ENCODE measurements at places on chromosomes 1 and 21.

- no peak for DNase-seq
Measured at GRCh38 chr21:38729754-38730379, 75.9 kb upstream of the ETS2 start.

DNA sequence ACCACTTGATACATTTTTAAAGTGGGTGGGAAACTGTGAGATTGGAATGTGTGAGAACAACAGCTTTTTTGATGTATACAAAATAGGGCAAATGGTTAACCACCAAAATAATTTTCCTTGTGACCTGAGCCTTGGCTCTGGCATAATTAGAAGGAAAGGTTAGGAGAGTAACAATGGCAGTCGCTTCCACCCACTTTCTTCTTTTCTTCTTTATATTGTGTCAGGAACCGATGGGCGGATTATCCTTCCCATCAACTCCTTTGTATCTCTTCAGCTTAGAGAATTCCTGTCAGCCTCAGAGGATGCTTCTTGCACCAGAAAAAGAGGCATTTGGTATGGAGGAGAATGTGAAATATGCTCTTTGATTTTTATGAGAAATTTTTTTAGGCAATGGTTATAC is 90.6 kb downstream of the SDCCAG8 start:
- no peak for DNase-seq

- DNase-seq: no peak
Measured at GRCh38 chr1:33036051-33036525, 595 bp downstream of the AK2 start.

DNA sequence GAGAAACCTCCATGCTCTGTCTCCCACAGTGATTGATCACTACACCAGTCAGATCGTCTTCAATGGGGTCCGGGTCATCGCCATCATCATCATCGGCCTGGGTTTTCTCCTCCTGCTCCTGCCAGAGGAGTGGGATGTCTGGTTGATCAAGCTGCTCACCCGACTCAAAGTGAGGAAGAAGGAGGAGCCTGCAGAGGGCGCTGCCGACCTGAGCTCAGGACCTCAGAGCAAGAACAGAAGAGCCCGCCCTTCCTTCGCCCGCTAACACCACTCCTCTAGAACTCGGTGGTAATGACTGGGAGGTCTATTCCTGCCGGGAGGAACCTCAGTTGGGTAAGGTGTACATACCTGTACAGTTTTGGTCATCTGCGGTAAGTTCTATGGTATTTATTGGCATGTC is 50.3 kb upstream of the COA6 start:
- DNase-seq: peak; percentile 44

- DNase-seq: no peak
Measured at GRCh38 chr1:204684571-204685235, 835 bp downstream of the LRRN2 start.

- DNase-seq: no peak
Measured at GRCh38 chr1:40649592-40649930, 15.9 kb downstream of the RIMS3 start.

DNA sequence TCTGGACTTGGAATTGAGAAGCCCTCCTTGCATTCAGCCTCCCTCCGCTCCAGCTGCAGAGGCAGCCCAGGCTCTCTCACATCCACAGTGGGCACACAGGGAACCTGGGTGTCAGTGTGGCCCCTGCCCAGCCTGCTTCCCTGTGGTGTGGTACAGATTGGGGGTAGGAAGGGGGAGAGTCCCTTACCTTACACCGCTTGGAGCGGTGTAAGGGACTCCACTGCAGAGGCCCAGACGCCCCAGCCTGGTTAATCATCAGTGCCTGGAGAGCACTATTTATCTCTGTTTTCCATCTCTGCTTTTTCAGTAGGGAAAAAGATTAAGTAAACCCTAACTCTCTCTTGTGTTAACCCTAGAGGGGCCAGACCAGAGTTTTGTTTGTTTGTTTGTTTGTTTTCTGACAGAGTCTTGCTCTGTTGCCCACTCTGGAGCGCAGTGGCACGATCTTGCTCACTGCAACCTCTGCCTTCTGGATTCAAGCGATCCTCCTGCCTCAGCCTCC is 803 bp upstream of the RHBG start:
- DNase-seq: no peak

GRCh38 chr1:145730900-145731299 is 11.6 kb downstream of the CD160 start:
- no peak for DNase-seq

- no peak for DNase-seq
Measured at GRCh38 chr1:164767752-164768402, 208.9 kb downstream of the PBX1 start.

- no peak for DNase-seq
Measured at GRCh38 chr21:30962013-30962412, 76.3 kb downstream of the KRTAP19-8 start.

DNA sequence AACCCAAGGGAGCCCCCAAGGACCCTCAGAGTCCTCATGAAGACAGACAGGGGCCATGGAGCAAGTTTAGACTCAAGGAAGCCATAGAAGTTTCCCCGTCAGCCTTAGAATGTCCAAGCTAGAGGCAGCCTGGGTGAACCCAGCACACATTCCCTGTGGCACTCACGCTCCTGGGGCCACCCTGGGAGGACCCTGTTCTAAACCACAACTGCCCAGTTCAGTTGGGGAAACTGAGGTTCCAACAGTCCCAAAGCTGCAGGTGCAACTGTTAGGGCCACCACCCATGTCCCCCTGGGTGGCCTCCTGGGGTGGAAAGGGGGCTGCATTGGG is 9.3 kb downstream of the WNT3A start:
- DNase-seq: no peak

DNA sequence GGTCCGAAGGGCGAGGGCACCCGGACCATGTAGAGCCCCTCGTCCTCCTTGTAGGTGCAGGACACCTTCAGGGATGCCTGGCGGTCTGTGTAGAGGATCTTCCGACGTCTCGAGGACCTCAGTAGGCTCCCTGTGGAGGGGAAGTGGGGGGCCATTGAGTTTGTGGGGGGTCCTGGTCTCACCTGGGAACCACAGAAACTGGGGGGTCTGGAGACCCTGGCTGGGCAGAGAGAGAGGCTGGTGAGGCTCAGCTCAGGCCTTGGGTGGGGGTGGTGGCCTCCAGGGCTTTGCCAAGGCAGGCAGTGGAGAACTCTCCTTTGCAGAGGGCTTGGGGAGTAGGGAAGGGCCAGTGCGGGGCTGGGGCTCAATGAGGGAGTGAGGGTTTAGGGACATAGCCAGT is 19.0 kb downstream of the MYOM3 start:
- DNase-seq: no peak

DNA sequence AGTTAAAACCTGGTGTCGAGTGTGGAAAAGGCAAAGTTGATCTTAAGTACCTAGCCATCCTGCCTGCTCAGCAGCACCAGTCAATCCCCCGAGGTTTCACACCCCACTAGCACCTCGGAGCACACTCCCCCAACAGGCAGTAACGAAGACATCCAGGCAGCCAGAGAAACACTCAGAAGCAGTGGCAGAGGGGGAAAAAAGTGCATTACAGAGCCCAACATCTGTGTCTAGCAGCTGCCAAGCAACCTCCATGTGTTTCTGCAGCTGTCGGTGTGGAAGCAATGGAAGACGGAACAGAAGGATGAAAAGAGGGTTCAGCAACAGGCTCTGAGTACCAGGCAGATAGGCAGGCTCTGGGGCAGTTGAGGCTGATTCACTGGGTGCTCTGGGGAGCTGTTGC is 73.4 kb upstream of the PROX1 start:
- DNase-seq: no peak

GRCh38 chr1:45035631-45036301 is 23.7 kb downstream of the UROD start:
- no peak for DNase-seq

DNA sequence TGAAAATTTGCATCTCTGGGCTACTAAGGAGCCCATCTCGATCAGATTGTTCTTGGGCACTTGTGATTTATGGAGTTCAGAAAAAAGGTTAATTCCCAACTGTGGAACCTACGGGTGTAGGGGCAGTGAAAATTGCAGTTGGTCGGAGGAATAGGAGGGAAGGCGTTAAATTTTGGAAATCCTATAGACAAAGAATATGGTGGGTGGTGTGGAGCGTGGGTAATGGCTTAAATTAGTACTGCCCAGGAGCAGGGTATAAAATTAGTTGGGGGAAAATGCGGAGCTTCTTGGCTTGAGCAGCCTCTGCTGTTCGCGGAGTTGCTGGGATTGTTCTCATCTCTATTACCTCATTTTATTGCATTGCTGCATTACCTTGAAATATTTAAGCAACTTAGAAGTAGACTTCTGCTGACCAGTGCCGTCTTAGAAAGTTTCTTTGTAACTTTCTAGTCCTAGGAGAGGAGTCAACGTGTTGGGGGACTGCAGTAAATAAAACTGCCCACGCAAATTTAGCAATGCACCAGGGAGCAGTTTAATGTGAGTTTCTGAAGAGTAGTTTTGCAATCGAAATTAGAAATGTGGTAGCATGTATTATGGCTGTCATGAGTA is 514 bp downstream of the S1PR1 start:
- DNase-seq: no peak

DNA sequence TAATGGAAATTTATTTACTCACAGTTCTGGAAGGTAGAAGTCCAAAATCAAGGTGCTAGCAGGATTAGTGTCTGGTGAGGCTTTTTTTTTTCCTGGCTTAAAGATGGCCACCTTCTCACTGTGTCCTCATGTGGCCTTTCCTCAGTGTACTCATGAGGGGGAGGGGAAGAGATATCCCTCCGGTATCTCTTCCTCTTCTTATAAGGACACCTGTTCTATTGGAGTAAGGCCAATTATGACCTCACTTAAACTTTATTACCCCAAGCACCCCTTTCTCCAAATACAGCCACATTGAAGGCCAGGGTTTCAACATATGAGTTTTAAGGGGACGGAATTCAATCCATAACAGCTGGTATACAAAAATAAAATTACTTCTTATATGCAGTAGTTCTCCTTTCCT is 203.7 kb upstream of the C1orf87 start:
- no peak for DNase-seq

GRCh38 chr1:10830961-10831668 is 34.7 kb upstream of the CASZ1 start:
- no peak for DNase-seq

GRCh38 chr1:94925004-94925403 is 1.9 kb downstream of the CNN3 start:
- DNase-seq: no peak

DNA sequence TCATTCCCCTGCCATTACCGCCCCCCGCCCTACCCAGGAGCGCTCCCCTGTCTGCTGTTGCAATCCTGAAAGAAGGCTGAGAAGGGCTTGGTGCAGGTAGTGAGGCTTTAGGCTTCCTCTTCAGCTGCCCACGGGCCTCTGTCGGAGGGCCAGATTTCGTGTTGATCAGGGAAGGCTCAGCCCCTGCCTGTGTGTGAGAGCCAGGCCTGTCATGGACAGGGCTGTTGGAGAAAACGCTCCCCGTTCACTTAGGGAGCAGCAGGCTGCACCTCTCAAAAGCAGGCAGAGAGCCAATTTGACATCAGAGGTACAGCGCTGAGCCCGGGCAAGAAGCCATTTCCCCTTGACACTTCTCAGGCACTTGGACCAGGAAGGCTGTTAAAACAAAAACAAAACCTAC is 19.0 kb downstream of the TEX35 start:
- no peak for DNase-seq

DNA sequence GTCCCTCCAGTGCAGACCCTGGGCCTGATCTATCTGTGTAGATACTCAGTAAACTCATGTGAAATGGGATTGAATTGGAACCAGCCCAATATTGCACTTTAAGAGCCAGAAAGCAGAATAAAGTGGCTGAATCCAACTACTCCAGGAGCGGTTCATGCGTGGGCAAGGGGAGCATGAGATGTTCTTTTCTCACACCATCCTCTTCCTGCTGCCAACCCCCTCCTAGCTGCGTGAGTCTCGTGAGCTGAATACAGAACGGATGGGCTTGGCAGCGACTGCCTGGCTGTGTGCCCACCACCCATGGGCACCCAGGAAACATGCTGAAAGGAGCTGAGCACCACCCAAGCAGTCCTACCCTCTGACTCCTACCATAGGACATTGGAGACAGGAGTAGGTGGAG is 128.3 kb downstream of the ELAVL4 start:
- no peak for DNase-seq

DNA sequence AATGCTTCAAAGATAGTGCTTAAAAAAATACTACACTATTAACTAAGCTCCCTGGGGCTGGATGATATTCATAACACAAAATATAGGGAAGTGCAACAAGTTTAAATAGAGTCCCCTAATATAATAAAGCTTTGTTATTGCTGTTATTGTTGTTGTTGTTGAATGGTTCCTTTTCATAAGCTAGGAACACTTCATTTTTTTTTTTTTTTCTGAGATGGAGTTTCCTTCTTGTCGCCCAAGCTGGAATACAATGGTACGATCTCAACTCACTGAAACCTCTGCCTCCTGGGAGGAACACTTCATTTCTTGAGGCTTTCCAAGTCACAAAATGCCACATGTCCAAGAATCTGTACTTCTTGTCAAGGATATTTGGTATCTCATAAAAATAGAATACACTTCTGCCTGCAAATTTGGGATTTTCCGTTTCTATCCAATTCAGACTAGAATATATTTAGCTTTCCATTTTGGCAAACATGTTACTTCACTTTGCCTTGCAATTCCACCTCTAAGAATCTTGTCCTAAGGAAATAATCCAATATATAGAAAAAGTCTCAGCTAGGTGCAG is 21.1 kb downstream of the WDR47 start:
- DNase-seq: no peak

- DNase-seq: peak; percentile 61
Measured at GRCh38 chr1:204791453-204792353, 79.0 kb upstream of the NFASC start.

DNA sequence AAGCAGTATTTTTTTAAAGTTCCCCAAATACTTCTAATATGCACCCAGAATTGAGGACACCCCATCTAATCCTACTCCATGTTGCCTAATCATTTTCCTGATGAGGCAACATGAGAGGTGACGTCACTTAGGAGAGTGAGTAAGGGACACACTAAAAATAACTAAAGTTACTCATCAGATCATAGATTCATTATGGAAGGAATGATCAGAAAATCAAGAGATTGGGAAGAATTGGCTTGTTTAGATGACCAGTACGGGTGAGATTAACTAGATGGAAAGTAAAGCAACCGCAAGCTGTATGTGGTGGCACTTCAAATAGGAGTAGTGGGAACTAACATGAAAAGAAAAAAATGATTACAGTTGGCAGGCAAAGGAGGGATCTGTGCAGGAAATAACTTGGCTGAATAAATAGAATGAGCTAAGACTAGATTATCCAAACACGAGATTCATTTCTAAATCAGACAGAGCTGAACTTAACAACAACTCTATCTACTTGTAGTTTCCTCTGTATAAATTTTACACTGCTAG is 61.4 kb upstream of the CXADR start:
- DNase-seq: no peak
